ENCODE measurements at places on chromosomes 4 and X.

DNA sequence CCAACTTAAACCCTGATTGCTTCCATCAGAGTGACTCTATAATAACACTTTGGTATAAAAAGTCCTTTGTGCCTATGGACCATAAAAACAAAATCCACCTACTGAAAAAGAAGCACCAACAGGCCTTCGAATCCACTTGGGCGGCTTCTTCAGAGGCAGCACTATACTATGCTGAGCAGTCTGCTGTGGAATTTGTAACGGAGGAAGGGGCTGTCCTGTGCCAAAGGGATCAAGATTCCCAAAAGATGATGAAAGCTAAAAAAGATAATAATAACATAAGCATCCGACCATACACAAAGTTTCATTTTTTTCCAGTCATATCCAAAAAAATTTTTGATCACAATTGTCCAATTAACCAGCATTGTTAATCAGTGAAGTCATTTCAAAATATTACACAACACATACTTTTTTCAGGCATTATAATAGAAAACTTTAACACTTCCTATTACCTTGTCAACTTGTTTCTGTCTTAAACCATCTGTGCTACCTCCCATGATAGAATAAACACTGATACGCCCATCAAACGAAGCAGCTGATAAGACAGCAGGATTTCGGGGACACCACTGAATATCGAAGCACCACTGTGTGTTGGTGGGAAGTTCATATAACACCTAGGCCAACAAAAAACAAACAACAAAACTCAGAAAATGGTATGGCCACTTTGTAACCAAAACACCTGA lies 24.1 kb downstream of the SEC31A start:
- DNase-seq, result no peak

DNA sequence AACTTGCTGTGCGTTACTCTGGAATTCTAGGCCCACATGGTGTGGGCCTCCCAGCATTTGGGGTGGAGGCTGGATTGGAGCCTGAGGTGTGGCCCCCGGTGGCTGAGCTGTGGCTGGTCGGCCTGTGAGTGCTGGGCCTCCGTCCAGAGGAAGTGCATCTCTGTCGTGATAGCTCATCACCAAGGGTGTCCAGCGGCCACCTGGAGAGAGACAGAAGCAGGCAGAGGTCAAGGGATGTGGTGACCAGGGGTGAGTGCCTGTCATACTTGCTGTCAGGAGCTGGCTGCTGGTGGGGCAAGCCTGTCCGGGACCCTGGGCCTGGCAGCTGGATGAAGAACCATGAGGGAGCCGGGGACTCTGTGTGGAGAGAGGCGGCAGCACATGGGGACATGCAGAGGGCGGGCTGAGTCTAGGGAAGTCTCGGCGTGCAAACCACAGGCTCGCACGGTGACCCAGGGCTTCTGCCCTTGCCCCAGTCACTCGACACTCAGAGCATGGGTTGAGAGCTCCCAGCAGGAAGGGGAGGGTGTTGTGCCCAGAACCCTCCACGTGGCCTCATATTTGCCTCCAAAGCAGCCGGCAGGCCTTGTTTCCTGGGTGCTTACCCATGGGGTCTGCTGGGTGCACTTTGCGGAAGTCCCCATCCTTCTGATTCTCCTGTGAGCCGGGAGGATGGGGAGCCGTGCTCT lies 6.2 kb downstream of the SORCS2 start:
- no peak for DNase-seq

DNA sequence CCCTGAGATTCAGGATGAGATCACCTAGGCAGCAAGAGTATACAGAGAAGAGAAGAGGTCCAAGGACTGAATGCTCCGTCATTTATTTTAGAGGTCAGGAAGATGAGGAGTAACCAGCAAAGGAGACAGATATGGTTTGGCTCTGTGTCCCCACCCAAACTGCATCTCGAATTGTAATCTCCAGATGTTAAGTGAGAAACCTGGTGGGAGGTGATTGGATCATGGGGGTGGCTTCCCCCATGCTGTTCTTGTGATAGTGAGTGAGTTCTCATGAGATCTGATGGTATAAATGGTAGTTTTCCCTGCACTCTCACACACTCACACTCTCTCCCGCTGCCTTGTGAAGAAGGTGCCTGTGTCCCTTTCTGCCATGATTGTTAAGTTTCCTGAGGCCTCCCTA lies 60.8 kb downstream of the MID1IP1 start:
- no peak for DNase-seq

GRCh38 chrX:39582091-39582490 lies 515.7 kb downstream of the BCOR start:
- DNase-seq, result no peak

GRCh38 chr4:45578874-45579273 lies 545.0 kb downstream of the GABRG1 start:
- DNase-seq, result no peak

DNA sequence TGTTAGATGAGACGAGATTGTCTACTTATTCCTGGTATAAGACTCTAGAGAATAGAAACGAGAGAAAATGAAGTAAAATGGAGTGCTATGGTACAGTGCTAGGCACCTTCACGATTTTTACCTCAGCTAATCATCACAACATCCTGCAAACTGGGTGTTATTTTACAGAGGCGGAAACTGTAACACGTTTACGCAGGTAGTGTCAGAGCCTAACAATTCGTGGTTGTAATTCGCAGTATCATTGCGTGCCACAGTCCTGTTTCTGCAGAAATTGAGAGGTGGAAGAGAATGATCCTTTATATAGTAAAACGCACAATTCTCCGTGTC lies 383 bp upstream of the TBC1D19 start:
- DNase-seq, result no peak

GRCh38 chrX:17931855-17932254 lies 70.8 kb upstream of the RAI2 start:
- no peak for DNase-seq

DNA sequence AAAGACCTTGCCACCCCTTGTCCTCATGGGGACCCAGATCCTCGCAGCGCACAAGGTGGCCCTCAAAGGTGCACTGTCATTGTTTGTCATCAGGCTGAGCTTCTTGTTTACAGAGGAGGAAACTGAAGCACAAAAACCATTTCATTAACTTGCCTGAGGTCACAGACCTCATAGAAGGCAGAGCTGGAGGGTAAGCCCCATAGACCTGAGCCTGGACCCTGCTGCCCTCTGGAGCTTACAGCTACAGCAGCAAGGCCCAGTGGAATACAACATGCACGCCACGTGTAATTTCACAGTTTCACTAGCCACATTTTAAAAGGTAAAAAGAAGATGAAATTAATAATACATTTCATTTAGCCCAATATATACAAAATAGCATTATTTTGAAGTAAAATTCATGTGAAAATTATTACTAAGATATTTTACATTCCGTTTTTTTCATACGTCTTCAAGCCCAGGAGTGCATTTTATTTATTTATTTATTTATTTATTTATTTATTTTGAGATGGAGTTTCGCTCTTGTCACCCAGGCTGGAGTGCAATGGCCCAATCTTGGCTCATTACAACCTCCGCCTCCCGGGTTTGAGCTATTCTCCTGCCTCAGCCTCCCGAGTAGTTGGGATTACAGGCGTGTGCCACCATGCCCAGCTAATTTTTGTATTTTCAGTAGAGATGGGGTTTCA lies 8.8 kb downstream of the JAKMIP1 start:
- DNase-seq, result no peak

DNA sequence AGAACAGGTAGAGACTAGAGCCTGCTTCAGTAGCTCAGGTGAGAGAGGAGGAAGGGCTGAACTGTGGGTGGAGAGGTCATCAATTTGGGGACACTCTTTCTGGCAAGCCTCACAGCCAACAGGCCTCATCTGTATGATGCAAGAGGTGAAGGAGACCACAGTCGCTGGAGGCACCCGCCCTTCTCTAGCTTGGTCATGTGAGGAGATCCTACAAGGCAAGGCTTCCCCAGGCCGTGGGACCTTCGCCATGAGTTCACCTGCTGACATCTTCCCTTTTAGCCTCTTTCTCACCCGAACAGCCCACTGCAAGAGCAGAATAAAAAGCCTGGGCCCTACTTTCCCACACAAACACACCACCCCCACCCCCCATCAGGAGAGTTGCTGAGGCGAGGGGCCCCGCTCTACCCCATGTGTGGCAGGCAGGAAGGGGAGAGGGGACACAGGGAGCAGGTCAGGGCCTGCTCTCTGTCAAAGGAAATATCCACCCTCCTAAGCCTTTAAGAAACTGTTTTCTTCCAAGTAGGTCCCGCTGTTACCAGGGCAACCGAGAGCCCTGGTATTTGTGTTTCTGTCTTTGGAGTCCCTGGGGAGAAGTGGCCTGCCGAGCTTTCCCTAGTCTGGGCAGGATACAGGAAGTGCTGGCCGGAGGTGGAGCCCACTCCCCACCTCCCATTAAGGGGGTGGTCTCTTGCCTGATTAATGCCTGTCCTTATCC lies 8.1 kb downstream of the RTL5 start:
- no peak for DNase-seq
